Stimulated activated CD8-positive, alpha-beta memory T cell treated with anti-CD3 and anti-CD28 coated beads, Interleukin-15, amount 100 ng/mL, for 48 hours (primary cell): ENCODE measurements at places on chromosomes 2 and 18.

- DNase-seq = no peak
Observed at GRCh38 chr2:185638771-185639170, 99.8 kb upstream of the FSIP2 start.

DNA sequence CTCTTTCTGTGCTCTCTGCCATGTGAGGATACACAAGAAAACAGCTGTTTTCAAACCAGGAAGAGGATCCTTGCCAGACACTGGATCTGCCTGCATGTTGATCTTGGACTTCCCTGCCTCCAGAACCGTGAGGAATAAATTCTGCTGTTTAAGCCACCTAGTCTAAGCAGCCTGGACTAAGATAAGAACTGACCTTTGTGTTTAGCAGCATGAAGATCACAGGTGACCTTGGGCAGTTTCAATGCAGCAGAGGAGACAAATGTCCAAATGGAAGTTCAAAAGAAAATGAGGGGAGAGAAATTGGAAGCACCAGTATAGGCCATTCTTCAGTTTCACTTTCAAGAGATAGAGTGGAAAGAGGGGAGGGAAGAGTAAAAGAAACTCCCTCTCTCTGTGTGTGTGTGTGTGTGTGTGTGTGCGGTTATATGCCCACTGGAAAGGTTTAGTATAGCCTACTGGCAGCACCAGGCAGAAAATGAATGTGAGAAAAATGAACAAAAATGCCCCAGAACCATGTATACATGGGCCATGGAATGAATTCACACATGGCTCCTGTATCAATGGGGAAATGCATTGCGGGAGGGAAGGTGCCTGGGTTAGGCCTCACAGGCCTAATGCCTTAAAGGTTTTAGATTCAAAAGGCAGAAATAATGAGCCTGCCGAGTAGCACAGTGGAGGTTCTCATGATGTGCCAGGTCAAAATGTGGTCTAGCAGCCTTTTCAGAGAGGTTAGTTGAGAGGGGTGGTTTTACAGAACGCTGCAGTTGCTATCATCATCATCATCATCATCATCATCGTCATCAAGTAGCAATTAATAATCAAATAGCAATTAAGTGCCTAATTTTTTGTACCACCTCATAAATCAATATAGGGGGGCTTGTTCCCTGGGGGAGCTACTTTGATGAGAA, 1.1 kb upstream of the CERS6 start:
- DNase-seq = no peak

DNA sequence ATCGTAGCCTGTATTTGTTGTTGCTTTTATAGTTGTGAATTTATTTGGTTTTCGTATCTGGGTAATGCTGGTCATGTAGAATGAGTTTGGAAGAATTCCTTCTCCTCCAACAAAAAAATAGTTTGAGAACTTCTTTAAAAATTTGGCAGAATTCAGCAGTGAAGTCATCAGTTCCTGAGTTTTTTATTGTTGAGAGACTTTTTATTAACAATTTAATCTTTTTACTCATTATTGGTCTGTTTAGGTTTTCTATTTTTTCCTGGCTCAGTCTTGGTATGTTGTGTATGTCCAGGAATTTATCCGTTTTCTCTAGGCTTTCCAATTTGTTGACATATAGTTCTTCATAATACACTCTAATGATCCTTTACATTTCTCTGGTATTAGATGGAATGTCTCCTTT, 1613.3 kb upstream of the PIK3C3 start:
- DNase-seq = no peak

DNA sequence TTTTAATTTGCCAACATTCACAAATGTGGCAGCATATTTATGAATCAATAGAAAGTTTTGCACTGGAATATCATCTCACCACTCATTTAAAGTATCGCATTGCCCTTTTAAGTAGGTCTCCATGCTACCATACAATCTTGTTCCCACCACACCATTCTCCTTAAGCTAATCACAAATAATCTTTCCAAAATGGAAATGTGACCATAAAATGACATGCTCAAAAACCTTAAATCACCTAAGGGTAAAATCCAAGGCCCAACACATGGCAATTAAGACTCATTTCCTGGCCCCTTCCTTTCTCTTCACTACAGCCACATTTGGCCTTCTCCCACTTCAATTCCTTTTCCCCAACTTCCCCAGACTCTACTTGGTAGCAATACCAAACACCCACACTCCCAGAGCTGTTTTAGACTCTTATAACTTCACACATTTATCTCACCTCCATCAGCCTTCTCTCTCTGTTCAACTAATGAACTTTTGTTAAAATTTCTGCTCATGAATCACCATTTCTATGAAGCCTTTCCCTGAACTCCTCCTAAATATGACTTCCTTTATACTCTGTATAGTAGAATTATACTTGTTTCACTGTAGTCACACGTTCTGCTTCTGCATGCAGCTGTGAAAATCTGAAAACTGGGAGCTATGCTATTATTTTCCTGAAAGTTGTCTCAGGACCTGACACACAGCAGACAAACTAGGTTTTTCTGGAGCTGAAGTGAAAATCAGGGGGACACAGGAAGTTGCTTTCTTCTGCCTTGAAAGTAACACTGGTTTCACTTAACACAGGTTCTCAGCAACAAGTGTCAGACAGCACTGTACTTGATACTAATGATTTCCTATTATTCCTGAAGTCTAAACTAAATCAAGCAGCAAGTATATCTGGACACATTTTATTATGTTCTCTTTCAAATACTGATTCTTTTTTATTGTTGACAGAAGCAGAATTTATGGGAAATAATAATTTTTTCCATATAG, 303.9 kb downstream of the ZEB2 start:
- no peak for DNase-seq

DNA sequence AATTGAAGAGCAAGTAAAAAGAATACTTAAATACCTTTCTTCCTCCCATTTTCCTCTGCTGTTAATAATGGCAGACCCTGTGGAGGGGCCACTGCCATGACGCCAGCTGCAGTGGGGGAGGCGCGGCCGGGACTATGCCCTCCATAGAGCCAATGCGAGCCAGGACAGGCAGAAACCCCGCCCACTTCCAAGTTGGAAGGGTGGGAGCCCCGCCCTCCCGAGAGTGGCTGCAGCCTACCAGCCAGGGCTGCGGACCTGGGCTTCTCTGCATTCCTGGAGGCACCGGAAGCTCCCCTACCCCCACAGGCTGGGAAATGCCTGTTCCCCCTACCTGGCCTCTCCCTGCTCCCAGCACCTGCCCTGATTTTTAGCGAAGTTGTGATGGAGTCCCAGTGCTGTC, 439.4 kb upstream of the CDH19 start:
- DNase-seq = no peak

DNA sequence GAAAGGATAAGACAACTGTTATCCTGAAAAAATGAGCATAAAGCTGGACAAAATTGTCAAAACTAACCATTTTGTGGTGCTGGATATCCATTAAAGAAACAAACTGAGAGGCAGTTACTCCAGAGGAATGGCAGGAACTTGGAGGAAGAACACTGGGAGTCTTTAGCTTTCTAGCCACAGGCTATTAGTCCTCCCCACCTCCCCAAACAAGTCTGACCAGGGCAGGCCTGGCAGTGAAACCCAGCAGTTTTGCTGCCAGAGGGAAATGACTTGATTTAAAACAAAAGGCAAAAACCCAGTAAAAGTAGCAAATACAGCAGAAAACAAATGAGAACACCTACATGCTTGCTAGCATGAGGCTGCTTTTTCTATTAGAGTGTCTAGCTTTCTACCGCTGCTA, 34.9 kb downstream of the OSBPL1A start:
- no peak for DNase-seq

GRCh38 chr18:70151614-70152013, 53.9 kb downstream of the RTTN start:
- no peak for DNase-seq

DNA sequence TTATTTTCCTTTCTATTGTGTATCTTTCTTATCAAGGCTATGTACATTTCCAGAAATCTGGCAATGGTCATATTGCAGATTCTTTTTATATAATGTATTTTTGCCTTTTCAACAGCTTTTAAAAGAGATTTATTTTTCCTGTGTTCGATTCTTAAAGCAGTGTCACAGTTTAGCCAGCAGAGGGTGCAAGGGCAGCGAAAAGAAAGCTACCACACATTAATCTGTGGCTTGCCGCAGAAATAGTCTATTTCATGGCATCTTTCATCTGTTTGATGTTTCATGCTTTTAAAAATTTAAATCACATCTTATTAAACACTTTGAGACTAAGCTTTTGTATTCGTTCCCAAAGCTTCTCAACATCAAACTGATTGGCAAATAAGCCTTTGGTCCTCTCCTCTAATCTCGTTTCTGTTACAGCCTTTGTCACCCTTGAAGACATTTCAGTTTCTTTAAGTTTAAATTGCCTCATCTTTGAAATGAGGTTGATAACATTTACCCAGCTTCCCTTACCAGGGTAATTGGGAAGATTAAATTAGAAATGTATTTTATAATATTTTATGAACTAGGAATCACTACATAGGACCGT, 73.3 kb downstream of the PIK3C3 start:
- DNase-seq = no peak

DNA sequence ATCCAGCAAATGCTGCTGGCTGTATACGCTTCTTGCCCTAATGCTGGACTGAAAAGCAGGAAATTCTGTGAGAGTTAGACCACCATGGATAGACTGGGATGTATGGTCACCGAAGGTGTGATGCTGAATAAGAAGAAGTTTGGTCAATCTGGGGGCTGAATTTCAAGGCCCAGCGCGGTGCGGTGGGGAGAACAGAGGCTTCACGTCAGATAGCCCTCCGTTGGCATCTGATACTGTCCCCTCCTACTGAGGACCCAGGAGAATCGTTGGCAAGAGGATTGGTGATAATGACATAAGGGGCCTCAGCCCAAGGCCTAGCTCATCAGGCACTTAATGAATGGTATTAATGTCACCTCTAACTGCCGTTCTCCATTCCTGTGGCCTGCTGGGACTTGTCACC, 97.3 kb upstream of the ST3GAL5 start:
- DNase-seq = no peak

DNA sequence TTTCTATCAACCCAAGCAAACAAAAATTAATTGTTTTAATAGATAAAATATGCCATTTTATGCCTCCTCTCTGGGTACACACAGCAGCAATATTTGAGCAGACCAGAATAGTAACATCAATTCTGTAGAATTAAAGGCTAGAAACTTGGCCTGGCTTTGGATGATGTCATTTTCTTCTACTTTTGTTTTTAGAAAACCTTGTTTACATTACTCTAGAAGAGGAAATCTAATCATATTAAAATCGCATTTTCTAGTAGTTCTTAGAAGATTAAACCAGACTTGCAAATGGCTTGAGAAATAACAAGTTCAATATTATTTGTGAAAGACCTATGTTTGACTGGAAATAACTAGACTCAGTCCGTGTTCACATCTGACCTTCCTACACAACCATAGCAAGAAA, 102.3 kb upstream of the RFX8 start:
- no peak for DNase-seq

GRCh38 chr2:167925758-167926157, 321.6 kb downstream of the STK39 start:
- DNase-seq = no peak

- no peak for DNase-seq
Observed at GRCh38 chr2:62934517-62934916, 116.1 kb upstream of the OTX1 start.

- DNase-seq = no peak
Observed at GRCh38 chr2:12008425-12009061, 262.1 kb downstream of the LPIN1 start.

GRCh38 chr2:239636808-239637207, 236.0 kb upstream of the HDAC4 start:
- DNase-seq = no peak

DNA sequence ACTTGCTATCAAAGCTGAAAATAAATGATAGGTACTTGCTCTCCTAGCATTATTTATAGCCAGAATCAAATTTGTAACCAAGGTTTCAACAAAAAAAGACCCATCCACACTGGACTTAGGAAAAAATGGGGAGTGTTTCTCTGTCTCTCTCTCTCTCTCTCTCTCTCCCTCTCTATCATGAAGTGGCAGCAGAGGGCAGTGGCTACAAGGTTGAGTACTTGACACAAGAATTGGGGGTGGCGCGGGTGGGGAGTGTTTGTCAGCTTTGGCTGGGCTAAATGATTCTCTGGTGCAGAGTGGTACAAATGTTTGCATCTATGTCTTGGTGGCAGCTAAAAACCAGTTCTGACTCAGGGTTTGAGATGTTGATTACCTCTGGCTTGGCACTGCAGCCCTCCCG, 85.0 kb downstream of the RBM43 start:
- DNase-seq = no peak

DNA sequence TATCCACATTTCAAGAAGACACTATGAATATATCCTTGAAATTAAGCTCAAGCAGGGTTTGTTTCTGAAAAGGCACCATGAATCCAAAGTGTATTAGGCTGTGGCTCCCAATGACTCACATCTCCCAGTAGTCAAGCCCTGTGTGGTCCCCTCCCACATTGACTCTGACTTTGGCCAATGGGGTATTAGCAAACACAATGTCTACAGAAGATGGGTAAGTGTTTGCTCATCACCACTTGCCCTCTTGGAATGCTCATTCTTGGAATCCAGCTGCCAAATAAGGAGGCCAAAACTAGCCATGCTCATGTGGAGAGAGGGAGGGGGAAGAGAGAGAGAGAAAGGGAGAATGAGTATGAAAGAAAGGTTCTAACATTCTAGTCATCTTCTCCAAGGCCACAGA, 490.0 kb downstream of the TXNL1 start:
- DNase-seq = no peak

DNA sequence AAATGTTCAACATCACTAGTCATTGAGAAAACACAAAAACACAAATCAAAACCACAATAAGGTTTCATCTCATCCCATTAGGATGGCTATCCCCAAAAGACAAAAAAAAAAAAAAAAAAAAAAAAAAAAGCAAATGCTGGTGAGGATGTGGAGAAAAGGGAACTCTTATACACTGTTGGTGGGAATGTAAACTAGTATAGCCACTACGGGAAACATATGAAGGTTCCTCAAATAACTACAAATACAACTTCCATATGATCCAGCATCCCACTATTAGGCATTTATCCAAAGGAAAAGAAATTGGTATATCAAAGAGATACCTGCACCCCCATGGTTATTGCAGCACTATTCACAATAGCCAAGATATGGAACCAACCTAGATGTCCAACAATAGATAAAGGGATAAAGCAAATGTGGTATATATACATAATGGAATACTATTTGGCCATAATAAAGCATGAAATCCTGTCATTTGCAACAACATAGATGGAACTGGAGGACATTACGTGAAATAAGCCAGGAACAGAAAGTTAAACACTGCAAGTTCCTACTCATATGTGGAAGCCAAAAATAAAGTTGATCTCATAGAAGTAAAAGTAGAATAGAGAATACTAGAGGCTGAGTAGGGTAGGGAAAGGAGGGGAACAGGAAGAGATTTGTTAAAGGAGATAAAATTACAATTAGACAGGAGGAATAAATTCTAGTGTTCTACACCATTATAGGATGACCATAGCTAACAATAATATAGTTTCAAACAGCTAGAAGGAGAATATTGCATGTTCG, 8.4 kb downstream of the POLR1A start:
- no peak for DNase-seq

GRCh38 chr18:9454061-9454703, 21.1 kb upstream of the RALBP1 start:
- no peak for DNase-seq

- DNase-seq = no peak
Observed at GRCh38 chr18:64331419-64331818, 182.5 kb upstream of the LINC00305 start.

GRCh38 chr2:126876631-126877030, 22.1 kb upstream of the TEX51 start:
- no peak for DNase-seq

GRCh38 chr2:175597286-175597685, 404.8 kb downstream of the LNPK start:
- DNase-seq = no peak

- DNase-seq = no peak
Observed at GRCh38 chr2:68435615-68436014, 31.5 kb downstream of the FBXO48 start.
